Activated CD4-positive, alpha-beta T cell treated with anti-CD3 and anti-CD28 coated beads, Interleukin-2, Interleukin-6, amounts not matched to agents 100 ng/mL and 50 ng/mL, durations not matched to agents 16 hours and 8 hours (primary cell): ENCODE measurements at places on chromosomes 7 and 10.

- no peak for DNase-seq
Measured at GRCh38 chr7:148720472-148720871, 21.8 kb downstream of the CUL1 start.

GRCh38 chr7:7667187-7667586, 26.6 kb downstream of the UMAD1 start:
- DNase-seq, result no peak

GRCh38 chr7:36736090-36736898, 12.0 kb upstream of the AOAH start:
- peak; percentile 61 for DNase-seq

GRCh38 chr7:6106140-6106904, 75.1 kb downstream of the ANKRD61 start:
- peak; percentile 49 for DNase-seq

DNA sequence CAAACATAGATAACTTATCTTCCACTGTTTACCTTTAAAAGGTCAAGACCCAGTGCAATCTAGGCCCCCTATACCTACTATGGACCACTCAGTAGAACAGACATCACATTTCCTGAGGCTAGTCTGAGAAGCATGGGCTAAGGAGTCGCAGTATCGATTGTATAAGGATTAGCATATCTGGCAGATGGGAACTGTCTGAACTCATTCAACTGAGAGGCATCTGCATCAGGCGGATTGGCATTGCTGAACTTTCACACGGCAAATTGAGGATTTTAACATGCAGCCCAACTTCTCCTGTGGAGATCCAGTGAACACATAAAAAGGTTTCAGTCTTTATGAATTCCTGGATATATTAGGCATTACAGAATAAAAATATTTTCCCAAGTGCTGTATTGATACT, 89.1 kb upstream of the LRGUK start:
- no peak for DNase-seq

GRCh38 chr7:106657085-106657991, 3.6 kb downstream of the CCDC71L start:
- DNase-seq, result peak; percentile 10

DNA sequence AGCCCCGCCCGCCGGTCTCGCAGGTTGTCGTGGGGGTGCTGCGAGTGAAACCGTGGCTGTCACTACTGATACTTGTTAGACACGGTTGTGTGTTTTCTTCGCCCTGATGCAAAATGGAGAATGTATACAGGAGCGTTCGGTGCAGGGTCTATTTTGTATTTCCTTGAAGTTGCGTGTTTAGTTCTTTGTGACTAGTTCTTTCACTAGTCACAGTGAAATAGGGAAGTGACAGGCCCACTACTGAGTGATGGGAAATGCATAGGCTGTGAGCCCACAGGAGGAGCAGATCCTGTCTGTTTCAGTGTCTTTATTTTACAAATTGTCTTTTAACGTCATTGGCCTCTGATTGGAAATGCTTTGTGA, 675 bp downstream of the ABRAXAS2 start:
- peak; percentile 26 for DNase-seq

GRCh38 chr7:67470256-67470751, 473.7 kb downstream of the TYW1 start:
- DNase-seq, result no peak

DNA sequence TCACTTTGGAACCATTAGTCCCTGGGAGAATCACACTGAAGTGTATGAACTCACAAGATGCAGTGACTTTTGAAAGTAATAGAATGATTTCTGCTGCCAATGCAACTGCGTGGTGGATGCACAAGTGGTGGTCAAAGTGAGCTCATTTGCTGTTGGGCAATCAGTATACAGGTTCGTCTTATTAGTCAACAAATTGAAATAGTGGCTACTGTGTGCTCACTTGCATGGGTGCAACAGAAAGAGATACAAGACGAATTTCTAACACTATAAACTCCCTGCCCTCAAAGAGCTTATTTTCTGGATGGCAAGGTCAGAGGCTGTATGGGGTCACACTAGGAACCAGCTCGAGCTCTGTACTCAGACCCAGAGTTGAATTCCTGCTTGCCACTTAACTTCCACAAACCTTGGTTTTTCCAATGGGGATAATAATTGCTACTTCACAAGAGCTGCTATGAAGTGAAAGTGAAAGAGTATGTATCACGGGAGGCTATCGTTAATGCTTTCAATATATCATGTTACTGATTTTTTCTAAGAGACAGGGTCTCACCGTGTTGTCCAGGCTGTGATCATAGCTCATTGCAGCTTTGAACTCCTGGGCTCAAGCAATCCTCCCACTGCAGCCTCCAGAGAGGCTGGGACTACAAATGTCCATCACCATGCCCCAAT, 8.3 kb upstream of the BCL7B start:
- no peak for DNase-seq

DNA sequence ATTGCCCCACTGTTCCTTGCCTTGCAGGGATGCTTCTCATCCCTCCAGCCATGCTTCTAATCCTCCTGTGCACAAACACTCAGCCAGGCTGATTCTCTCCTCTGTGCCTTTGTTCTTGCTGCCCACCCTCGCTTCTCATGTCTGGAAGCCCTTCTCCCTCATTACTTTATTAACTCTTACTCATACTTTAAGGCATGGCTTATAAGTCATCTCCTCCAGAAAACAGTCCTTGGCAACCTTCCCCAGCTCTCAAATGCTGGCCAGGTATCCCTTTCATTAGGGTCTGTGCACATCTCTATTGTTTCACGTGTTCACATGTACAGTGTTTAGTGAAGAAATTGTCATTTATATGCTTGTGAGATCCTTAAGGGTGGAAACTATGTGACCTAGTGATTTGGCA, 62.9 kb downstream of the ITGB8 start:
- DNase-seq, result no peak

DNA sequence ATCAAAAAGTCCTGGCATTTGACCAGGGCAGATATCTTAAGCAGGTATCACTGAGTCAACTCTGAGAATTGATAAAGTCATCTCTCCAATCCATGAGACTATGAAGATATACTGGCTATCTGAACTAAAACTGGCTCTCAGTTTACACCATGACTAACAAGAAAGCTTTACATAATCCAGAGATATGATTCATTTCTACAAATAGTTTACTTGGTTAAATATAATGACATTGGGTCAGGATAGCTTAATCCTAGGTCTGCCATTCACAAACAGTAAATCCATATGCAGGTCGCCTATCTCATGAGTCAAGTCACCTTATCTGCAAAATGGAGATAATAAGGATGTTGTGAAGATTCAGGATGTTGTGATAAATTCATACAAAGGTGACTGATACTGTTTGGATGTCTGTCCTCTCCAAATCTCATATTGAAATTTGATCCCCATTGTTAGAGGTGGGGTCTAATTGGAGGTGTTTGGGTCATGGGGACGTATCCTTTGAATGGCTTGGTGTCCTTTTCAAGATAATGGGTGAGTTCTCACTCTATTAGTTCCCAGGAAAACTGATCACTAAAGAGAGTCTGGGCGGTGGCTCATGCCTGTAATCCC, 117.4 kb downstream of the JMJD1C start:
- DNase-seq, result no peak

DNA sequence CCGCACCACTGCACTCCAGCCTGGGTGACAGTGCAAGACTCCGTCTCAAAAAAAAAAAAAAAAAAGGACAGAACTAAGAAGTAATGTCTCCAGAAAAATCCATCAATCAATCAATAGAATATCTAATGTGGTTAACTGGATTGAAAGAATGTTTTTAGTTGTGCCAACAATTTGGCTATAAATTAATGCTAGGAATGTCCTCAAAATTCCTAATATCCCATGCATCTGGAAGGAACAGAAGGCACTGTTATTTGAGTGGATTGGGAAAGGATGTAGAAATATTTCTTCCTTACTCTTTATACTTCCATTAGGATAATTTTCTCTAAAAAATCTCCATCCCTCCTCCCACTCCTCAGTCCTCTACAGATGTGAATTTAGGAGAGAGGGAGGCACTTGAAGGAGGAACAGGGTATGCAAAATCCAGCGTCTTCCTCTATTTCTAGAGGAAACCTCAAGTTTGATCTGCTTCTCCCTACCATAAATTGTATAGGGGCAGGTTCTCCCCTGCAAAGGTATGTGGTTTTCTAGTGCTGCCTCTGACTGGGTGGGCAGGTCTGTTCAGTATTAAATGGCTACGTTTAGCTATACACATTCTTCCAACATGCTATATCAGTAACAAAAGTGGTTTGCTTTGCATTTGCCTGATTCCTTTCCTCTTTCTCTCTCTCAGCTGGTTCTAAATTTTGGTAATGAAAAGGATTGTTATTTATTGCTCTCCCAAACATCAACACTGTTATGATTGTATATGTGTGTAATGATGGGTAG, 54.1 kb downstream of the RNLS start:
- no peak for DNase-seq

GRCh38 chr10:12605580-12606405, 256.4 kb downstream of the CAMK1D start:
- peak; percentile 56 for DNase-seq

DNA sequence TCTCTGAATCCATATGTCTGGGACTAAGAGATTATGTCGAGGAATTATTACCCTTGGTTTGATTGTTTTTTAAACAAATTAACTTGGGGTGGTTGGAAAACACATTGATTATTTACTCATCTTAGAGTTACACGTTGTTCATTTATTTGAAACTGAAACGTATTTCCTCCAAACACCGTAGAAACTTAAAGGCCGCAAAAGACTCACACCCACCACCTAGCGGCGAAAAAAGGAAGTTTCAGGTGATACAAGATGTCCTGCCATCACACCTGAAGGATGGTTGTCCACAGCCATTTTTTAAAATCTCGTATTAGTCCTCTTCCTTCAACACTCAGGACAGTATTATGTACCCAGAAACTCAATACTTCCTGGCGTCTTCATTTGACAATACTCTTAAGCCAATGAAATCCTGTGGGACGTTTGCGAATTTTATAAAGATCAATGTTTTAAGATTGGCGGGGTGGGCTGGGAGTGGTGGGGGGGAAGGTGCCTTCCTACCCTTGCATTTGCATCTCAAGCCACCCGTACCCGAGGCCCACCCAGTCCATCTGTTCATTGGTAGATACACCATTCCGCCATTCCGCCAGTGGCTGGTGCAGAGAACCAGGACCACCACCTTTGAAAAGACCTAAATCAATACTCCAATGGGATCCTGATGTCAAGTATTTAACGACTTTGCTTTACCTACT, 1.4 kb upstream of the LCOR start:
- peak; percentile 88 for DNase-seq

DNA sequence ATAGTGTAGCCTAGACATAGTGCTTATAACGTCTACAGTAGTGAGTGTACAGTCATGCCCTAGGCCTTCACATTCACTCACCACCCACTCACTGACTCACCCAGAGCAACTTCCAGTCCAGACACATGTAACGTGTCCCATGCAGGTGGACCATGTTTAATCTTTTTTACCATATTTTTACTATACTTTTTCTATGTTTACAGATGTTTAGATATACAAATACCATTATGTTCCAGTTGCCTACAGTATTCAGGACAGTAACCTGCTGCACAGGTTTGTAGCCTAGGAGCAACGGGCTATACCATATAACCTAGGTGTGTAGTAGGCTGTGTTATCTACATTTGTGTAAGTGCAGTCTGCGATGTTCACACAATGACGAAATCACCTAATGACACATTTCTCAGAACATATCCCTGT, 11.0 kb downstream of the MPP7 start:
- DNase-seq, result peak; percentile 30

GRCh38 chr7:47670729-47671128, 88.8 kb upstream of the TNS3 start:
- DNase-seq, result no peak
